ENCODE measurements at places on chromosomes 12 and 14.
A peak's percentile ranks its signal among the peaks of the same experiment; 100 is the strongest.

DNA sequence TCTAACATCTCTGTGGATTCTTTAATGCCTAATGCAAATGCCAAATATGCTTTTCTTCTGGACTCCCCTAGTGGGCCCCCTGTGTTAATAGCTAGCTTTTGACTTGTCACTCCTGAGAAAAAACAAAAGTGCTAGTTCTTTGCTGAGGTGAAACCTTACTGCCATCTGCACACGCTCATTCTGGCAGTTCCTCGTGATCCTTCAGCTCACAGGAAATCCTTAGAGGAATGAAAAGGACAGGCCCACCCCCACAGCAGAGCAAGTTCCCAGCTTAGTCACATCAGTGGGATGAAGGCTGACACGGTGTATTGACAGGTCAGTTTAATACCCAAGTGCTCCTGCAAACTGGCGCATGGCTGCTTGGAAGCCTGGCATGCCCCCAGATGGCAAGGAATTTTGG, 165.1 kb upstream of the ATP2B1 start:
- DNase-seq: no peak

- no peak for DNase-seq
Observed at GRCh38 chr12:79255288-79255687, 390.7 kb downstream of the SYT1 start.

DNA sequence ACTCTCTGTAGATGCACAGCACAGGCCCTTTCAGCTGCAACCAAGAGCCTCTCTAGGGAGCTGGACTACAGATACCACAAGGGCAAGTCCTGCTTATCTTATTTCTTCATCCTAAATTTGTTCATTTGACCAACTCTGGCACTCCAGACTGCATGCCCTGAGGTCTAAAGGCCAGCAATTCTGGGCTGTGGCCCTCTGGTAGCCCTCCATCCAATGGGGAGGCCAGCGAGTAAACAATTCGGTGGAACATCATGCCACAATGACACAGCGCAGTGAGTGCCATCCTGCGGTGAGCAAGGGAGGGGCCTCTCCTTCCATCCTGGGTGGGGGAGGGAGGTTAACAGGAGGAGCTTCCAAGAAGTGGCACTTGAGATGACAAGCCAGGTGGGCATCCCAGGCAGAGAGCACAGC, 652 bp upstream of the SELPLG start:
- DNase-seq: peak; percentile 62

GRCh38 chr12:4118017-4118510, 155.5 kb upstream of the CCND2 start:
- peak; percentile 49 for DNase-seq

DNA sequence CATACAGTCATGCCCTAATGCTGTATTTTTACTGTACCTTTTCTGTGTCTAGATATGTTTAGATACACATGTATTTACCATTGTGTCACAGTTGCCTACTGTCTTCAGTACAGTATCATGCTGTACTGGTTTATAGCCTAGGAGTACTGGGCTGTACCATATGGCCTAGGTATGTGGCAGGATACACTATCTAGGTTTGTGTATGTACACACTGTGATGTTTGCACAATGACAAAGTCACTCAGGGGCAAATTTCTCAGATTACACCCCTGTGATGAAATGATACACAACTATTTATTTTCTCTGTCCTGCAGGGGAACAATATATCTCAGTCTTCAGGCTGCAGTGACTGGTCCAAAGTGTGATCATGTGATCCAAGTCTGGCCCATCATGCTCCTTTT, 1076.1 kb downstream of the VRK1 start:
- DNase-seq: no peak

- no peak for DNase-seq
Observed at GRCh38 chr12:116954710-116955381, 44.1 kb downstream of the FBXW8 start.

DNA sequence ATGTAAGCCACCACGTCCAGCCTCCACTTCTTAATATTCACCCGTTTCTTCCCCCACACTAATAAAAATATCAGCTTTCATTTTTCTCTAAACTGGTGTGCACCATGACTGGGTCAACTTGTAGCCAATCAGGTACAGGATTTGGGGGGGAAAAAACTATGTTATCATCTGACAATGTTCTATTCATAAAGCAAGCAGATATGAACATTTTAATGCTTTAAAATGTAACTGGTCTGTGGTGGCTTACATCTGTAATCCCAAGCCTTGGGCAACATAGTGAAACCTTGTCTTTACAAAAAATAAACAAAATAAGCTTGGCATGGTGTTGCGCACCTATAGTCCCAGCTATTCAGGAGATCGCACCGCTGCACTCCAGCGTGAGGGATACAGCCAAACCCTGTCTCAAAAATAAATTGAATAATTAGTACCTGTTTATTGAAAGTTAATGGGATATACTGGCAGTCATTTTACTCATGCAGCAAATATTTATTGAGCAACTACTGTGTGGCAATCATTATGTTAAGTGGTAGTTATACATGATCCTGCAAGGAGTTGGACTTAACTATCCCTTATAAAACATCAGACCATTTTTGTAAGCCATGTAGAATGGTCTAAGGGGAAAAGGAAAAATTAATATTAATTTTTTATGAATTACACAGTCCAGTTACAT, 15.3 kb upstream of the ITPR2 start:
- no peak for DNase-seq

- DNase-seq: no peak
Observed at GRCh38 chr14:60317609-60318008, 68.6 kb downstream of the PPM1A start.

DNA sequence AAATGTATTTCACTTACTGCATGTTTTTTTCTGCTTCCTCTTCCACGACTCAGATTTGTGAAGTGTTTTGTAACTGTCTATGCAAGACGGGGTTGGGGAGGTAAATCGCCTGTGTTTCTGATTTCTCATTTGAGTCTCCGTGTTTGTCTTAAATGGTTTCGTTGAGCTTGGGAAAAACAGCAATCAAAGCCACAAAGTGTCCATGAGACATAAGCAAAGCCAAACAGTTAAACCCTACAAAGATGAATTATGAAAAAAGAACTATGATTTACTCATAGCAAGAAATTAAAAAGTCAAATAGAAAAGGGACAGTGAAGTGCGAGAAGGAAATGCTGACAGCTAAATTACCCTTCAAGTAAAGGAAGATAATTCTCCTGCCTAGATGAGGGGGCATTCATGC, 164.3 kb upstream of the TMPO start:
- DNase-seq: no peak

DNA sequence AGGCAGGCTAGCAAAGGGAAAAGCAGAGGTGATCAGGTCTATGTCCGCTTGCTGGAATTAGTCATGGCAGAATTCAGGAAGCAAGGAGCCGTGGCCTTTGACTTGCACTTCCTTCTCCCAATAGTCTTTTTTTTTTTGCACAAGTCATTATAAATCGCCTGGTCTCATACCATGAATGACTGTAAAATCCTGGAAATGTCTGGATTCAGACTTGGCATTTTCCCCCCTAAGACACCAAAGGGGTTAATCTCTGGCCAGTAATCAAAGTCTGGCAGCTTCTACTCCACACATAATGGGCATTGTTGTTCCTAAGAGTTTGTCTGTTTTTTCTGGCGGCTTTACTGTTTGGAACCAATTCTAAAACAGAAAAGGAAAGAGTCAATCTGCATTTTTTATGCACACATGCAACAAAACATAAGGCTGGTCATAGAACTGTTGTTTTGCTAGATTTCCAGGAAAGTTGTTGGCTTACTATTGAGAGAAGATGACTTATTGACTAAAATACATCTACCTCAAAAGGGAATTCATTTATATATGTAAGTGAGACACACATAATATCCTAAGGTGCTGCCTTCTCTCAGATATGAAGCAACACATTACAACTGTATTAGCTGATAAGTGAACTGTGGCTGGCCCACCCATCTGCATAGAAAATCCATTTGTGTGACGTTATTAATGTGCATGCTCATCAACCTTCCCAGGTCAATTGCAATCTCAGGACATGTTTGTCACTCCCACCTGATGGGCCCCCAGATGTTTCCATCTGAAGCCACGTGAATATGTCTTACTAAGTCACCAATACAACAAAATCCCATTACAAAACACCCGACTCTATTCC, 157.3 kb downstream of the BTG1 start:
- no peak for DNase-seq

DNA sequence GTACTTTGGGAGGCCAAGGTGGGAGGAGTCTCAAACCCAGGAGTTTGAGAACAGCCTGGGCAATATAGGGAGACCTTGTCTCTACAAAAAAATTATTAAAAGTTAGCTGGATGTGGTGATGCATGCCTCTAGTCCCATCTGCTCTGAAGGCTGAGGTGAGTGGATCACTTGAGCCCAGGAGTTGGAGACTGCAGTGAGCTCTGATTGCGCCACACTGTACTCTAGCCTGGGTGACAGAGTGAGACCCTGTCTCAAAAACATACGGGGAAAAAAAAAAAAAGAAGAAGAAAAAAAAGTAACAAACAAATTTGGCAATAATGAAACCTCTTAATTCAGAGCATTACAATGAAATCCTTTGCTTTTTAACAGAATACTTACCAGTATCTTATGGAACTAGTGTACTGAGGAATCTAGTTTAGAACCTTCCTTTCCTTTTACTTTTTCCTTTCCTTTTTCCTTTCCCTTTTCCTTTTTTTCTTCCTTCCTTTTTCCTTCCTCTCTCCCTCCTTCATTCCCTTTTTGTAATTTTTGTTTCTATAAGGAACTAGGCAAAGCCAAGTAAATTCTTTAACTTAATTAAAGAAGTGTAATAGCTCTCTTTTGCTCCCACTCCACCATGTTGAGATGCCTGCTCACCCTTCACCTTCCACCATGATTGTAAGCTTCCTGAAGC, 12.2 kb upstream of the CNOT2 start:
- DNase-seq: no peak

DNA sequence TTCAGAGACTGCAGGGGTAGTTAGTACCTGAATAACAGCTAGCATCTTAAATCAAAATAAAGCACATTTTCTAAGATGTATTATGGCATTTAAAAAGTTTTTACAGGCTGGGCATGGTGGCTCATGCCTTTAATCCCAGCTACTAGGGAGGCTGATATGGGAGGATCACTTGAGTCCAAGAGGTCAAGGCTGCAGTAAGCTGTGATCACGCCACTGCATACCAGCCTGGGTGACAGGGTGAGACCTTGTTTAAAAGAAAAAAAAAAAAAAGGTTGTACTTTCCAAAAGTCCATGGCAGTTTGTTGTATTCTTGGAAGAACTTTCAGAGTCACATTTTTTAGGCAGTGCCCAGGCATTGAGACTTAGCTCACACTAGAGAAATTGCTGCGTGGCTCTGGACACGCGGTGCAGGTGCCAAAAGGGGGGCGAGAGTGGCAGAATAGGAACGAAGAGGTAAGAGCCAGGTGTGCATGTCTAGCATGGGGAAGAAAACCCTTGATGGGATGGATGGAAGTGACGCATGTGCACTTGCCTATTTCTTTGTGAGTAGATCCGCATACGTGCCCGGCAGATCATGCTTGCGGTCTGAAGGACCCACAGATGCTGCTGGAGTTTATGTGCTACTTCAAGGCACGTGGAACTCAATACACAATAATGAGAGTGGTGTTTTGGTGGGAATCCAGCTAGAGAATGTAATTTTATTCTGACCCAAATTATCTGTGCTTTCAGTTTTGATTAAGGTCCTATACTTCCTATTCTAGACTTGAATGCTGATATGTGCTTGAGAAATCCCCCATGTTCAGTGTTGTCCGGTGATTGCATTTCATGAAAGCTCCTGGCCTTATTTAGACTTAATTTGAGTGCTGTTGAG, 11.9 kb downstream of the ANKRD13A start:
- no peak for DNase-seq

DNA sequence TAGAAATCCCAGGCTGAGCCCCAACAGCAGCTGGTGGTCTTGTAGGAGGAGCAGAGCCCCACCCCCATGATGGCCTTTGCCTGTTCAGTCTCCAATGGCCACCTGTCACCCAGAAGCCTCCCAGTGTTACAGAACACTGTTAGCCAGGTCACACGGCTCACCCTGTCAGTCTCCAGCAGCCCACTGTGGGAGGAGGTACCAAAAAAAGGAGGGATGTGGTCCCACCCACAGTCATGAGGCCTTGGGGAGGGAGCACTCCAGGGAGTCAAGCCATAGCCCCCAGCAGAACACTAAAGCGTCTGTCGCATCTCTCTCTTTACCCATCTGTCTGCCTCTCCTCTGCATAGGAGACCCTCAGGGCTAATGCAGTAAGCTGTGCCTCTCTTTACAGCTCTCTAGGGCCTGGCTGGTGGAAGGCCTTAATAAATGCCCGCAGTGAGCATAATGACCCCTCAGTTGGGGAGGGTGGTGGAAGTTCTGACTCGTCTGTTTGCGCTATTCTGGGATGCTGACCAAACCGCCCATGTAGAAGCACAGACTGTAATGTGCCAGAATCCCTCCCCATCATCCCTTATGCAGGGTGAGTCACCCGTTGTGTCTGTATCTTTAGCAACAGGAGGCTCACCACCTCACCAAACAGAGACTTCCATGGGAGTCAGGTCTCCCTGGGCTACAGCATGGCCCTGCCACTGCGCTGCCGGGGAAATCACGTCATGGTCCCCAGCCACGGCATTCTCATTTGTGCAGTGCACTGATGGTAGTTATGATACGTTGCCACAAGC, 14.6 kb downstream of the C14orf132 start:
- no peak for DNase-seq

DNA sequence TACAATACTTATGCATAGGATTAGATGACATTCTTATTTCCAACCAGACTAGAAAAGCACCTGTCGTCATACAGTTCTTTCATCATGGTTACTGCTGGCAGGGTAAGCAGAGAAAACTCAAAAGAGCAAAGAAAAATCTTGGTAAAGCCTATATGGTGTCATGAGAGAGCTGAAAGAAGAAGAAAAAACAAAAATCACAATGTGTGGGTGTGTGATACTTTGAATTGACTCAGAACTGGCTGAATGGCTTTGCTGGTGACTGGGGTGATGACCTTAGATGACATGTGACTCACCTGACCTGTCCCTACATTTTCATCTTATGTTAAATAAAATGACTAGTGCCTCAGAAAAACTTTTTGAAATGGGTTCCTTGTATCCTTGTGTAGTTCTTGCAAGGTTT, 278.1 kb upstream of the LMO3 start:
- DNase-seq: no peak

DNA sequence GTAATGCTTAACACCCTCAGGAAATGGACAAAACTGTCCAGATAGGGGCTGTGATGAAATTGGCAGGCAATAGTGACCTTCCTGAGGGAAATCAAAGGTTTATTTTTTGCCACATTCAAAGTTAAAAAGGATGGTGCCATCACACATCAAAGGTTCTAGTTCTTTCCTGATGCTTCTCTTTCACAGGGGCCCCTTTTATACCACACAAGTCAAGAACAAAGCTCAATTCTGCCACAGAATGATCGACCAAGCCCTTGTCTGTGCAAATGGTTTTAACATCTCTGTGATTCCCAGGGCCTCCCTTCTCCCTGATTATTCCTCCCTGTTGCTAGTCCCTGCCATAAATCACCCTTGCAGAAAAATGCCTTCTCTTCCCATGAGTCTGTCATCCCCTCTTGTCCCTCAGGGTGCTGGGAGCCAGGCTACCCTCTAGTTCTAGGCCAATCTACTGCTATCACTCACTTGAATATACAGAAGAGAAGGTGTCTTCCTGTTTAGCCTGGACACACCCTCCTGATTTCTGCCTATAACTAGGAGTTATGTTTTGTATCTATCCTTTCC, 22.7 kb downstream of the SMCO2 start:
- DNase-seq: no peak

GRCh38 chr12:104582739-104583138, 126.0 kb downstream of the CHST11 start:
- no peak for DNase-seq

GRCh38 chr14:102872020-102872419, 50.4 kb upstream of the AMN start:
- DNase-seq: no peak

- DNase-seq: no peak
Observed at GRCh38 chr12:109310247-109311125, 1.4 kb upstream of the FOXN4 start.

- DNase-seq: no peak
Observed at GRCh38 chr12:130557886-130558765, 158.0 kb downstream of the RIMBP2 start.
